Amygdala (tissue), 56 donors: ENCODE measurements at places on chromosomes 1 and 21.

- no peak for DNase-seq
Observed at GRCh38 chr1:206702803-206703202, 18.1 kb downstream of the MAPKAPK2 start.

DNA sequence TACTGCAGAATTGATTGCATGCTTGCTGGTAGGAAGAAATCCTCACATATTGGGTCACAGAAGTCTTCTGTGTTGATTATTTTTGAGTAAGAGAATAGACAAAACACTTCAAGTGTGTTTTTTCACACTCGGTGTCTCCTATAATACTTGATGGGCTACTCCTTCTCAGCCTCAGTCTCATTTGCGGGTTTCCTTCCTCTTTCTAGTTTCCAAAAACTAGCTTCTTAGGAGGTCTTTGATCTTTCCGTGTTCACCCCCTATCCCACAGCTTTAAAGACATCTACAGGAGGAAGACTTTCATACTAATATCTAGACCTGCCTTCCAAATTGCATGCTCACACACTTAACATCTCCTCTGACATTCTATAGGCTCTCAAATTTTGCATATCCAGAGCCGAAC, 40.7 kb upstream of the NTPCR start:
- no peak for DNase-seq

DNA sequence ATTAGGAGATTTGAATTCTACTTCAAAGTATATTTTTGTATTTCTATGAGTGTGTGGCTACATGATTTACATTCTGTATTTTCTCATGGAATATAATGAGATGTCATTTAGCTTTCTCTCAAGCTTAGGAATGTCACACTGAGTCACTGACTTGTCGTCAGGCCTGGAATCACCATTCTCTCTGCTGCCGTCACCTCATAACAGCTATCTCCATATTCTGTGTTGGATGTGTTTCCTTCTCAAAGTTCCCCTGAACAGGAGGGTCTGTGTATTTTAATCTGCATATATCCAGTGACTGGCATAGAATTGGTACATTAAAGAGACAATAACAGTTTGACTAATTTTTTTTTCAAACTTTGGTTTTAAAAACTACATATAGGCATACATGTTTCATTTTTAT, 35.9 kb downstream of the LYPLAL1 start:
- no peak for DNase-seq

- DNase-seq = no peak
Observed at GRCh38 chr1:216935901-216936300, 212.7 kb upstream of the ESRRG start.

DNA sequence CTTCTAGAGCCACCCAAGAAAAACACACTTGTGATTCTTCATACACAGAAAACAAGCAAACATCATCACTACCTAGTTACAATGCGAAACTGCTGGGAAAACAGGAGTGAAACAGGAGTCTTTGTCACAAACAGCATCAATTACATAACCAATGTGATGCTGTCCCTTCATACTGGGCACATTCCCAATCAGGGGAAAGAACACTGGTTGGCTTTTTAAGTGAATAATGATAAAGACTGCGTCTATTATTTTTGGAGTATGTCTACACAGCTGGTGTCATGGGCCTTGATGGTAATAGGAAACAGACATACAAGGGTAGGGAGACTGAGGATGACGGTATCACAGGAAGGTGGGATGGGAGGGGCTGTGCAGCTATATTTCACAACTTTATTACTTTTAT, 43.3 kb downstream of the SIPA1L2 start:
- no peak for DNase-seq

DNA sequence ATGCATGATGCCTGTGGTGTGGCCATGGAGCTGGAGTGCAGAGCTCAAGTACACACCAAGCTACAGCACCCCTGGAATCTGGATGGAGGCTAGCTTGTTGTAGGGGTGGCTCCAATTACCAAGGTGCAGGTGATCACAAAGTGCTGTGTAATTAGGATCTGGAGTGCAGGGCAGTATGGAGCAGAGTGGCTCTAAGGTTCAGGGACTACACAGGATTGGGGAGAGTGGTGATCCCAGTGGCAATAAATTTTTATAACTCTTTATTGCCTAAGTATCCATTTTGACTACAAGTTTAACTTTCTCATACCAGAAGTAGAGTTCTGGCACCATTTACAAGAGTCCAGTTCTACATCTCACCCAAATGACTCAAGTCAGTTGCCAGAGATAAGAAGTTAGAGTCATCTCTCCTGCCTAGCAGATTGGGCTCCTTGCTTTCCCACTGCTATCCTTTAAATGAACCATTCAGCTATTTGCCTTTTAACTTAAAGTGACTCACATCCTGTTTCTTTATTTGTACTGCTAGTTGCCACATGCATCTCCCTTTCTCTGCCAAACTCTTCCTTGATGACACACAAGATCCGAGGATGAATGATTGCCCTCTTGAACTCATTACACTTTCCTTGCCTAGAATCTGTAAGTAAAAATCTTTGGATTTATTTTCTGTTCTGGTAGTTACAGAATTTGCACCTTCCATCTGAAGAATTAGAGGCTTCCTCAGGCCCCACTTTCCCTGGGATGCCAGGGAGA, 427.2 kb downstream of the KCNT2 start:
- no peak for DNase-seq

DNA sequence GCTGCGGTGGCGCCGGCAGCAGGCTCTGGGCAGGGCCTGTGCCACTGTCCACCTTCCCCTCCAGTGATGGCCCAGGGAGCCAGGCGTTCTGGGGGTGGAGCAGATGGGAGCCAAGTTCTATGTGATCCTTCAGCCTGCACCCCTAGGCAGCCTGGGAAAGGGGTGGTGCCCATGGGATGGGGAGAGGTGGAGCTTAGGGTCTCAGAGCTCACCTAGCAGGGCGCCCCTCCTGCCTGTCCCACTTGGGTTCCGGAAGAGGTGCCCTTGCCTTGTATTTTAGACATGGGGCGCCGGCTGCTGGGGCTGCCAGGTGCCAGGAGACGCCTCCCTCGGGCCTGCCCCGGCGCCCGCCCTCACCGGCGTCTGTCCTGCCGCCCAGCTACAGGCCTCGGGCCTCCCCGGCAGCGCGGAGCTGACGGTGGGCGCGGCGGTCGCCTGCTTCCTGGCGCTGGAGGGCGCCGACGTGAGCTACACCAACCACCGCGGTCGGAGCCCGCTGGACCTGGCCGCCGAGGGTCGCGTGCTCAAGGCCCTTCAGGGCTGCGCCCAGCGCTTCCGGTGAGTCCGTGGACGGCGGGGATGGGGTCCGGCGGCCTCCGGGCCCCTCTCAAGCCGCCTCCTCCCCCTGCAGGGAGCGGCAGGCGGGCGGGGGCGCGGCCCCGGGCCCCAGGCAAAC, 3.1 kb upstream of the MMP23B start:
- no peak for DNase-seq

GRCh38 chr1:27042670-27043069, 30.0 kb upstream of the TENT5B start:
- DNase-seq = no peak

- no peak for DNase-seq
Observed at GRCh38 chr21:15928686-15929425, 199.1 kb downstream of the USP25 start.

- no peak for DNase-seq
Observed at GRCh38 chr1:202710070-202711045, at the start of gene SYT2. Gene SYT2 (minus strand): TSS chr1:202710454. CDS start chr1:202605772, 104,682 bp downstream.

- no peak for DNase-seq
Observed at GRCh38 chr1:20280341-20280740, 10.3 kb upstream of the VWA5B1 start.

DNA sequence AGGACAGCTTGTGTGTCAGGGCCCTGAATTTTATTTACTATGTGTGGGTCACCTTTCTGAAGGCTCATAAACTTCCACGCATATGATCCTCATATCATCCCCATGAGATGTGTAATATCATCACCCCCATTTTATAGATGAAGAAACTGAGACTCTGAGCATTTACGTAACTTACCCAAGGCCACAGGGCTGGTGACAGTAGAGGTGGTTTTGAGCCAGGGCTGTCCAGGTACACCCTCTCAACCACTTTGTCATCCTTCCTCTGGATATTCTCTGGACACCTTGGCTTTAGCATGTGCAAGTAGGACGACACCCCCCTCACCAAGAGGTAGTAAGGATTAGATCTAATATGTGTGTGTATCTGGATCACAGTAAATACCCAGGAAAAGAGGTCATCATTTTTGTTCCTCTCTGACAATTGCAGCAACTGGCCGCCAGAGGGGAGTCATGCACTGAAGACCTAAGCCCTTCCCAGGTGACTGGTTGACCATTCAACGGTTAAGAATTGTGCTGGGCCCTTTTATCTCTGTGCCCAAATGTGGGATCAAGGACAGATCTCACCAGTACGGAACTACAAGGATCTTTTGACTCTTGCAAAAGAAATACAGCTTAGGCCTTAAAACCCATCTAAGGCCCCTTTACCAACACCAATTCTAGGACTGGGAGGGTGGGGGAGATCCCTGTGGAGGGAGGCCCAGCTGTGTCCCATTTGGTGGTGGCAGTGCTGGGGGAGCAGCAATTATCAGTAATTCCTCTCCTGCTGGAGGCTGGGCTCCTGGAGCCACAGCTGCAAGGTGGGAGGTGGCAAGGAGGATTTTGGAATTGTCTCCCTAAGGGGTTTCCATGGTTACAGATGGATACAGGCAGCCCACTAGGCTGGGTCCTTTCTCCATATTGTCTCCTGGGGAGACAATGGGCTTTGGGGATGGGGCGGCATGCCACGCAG, 13.7 kb upstream of the E2F2 start:
- peak; percentile 63 for DNase-seq

DNA sequence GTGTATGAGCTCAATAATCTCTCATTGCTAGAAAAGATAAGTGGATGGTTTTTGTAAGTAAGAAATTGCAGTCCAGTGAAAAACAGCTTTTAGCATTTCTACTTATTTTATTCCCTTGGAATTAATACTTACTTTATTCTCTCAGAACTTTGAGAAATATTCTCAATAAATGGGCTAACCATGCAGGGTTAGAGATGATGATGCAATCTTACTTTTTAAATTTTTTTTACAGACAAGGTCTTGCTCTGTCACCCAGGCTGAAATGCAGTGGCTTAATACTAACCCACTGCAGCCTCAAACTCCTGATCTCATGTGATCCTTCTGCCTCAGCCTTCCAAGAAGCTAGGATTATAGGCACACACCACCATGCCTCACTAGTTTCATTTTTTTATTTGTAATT, 440.8 kb upstream of the ZP4 start:
- no peak for DNase-seq

GRCh38 chr1:246947255-246947654, 15.5 kb upstream of the AHCTF1 start:
- DNase-seq = peak; percentile 21

DNA sequence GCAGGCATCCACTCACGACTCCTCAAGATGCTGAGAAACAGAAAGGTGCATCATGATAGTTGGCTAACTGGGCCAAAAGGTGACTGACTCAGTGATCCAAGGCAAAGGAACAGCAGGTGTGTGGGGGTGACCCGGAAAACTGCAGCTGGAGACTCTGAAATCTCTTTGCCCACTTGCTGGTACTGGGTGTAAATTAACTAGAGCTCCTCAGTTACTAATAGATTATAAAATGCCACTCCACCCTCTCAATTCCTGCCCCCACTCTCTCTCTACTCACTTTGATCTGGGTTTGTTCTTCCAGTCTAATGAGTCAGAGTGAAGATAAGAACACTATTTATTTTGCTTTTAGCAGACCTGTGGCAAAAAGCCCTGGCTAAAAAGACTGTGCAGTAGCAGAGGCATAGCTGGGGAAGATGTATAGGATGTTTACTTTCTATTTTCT, 7.2 kb upstream of the PIGC start:
- DNase-seq = no peak

- no peak for DNase-seq
Observed at GRCh38 chr1:236469466-236469865, 54.3 kb upstream of the LGALS8 start.

DNA sequence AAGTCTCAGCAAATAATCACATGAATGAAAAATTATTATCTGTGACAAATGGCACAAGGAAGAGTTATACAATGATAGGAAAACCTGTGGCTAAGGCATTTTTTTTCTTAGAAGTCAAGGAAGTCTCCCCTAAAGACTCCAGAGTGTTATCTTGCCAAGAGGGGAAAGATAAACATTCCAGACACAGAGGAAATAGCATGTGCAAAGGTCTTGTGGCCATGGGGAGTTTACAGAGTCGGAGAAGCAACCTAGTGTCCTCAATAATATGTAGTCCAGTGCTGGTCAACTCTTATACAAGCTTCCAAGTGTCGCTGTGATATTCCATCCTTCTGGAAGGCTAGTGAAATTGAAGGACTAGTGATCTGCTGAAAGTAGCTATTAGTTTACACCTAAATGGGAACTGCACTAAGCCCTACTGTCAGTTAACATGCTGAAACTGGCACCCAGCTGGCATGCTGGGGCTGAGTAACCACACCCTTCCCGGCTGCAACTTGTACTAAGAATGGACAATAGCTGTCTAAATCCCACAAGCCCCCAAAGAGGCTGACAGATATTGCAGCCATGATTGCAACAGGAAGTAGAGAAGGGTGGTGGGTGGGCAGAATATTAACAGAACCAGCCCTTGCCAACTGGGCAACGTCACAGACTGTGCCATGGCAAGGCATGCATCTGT, 11.5 kb upstream of the ATP1B1 start:
- DNase-seq = no peak

- DNase-seq = no peak
Observed at GRCh38 chr1:24941564-24941963, 11.5 kb upstream of the RUNX3 start.

DNA sequence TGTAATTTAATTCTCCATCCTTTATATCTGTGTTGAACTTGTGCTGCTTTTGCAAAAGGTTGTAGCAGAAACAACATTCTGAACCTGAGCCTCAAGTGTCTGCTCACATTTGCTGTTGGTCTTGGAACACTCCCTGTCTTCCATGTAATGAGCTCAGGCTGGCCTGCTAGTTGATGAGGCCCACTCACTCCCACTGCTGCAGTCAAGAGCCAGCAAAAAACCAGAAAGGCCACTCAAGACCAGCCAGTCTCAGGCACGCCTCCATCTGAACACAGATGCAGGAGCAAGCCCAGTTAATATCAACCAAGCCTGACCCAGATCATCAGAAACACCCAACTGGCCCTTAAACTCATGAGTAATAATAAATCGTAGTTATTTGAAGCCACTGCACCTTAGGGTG, 342.2 kb upstream of the NFIA start:
- no peak for DNase-seq

DNA sequence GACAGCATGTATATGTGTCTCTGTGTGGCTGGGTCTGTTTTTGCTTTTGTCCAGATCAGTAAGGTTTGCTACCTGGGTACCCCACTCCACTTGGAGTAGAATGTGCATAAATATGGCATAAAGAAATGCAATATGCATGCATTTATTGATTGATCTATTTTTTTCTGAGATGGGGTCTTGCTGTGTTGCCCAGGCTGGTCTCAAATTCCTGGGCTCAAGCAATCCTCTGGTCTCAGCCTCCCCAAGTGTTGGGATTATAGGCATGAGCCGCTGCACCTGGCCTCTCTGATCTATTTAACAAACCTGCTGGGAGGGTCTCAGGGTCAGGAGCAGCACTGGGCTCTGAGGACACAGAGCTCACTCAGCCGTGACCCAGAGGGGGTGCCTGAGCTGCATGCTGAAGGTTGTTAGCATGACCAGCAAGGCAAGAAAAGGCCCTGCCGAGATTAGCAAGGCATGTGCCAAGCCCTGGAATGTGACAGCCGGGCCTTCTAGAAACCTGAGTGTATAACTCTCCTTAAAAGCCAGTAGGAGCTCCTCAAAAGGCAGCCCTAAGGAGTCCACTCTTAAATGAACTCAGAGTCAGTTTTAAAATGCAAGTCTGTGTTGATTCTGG, 22.5 kb downstream of the PCSK9 start:
- no peak for DNase-seq
